ENCODE measurements at places on chromosomes 1 and 21. TPM values are rescaled to one million over a fixed set of nuclear protein-coding genes. Genes with fewer than 3 reads are reported as not detected.

The AMY1B gene
- not detected for total RNA-seq

The NTNG1 gene
- not detected for total RNA-seq

The CCDC30 gene
- total RNA-seq: 3.0 TPM

GRCh38 chr21:44929799-44930542, 9.3 kb upstream of the ITGB2 start:
- no peak for DNase-seq

DNA sequence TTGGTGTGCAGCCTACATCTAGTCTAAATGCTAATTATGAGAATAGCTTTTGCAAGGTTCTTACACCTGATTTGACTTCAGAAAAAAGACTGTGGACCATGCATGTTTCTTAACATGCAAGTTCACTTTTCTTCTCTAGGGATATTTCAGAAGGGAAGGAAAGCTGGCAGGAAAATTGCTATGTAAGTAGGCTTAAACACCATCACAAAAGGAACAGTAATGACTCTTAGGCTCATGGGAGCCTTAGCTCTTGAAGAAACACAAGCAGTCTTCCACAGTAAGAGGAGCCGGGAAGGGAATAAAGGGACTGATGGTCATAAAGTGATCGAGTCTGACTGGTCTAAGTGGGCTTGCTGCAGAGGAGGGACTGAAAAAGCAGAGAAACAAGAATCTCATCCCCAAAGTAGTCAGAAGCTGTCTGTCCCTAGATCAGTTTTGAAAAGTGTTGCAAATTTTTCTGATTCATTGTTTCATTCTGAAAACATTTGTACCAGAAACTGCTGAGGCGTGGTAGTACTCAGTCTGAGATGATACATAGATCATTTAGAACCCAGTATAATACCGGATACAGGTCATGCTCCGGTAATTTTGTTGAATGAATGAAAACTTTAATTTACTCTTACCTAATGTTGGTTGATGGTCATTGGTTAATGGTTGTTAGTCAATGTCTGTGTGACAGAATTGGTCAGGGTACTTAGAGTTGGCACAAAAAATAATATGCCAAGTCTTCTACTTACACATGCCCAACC, 40.9 kb downstream of the SMYD2 start:
- no peak for DNase-seq

- DNase-seq: no peak
Observed at GRCh38 chr21:22703521-22703920, 1705.3 kb downstream of the NCAM2 start.

DNA sequence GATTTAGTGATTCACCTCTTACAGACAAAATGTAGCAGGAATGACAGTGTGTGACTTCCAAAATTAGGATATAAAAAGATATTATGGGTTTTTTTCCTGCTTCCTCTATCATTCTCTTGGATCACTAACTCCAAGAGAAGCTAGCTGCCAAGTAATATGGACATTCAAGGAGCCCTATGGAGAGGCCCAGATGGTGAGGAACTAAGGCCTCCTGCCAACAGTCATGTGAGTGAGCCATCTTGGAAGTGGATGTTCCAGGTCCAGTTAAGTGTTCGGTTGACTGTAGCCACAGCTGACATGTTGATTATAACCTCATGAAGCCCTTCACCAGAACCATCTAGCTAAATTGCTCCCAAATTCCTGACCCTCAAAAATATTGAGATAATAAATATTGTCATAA, 38.8 kb downstream of the CD160 start:
- no peak for DNase-seq

Data from activated T-cell treated with anti-CD3 and anti-CD28 coated beads, Interleukin-2, amount 50 U/mL, for 72 hours (primary cell).